ENCODE measurements at places on chromosomes 13 and 19. TPM values are rescaled to one million over a fixed set of nuclear protein-coding genes. Genes with fewer than 3 reads are reported as not detected.

GRCh38 chr13:50594276-50595051 is 249.0 kb downstream of the DLEU7 start:
- no peak for DNase-seq

- no peak for DNase-seq
Measured at GRCh38 chr19:38375748-38376147, 1.4 kb downstream of the PSMD8 start.

- no peak for DNase-seq
Measured at GRCh38 chr13:32472194-32472621, 44.3 kb upstream of the N4BP2L1 start.

DNA sequence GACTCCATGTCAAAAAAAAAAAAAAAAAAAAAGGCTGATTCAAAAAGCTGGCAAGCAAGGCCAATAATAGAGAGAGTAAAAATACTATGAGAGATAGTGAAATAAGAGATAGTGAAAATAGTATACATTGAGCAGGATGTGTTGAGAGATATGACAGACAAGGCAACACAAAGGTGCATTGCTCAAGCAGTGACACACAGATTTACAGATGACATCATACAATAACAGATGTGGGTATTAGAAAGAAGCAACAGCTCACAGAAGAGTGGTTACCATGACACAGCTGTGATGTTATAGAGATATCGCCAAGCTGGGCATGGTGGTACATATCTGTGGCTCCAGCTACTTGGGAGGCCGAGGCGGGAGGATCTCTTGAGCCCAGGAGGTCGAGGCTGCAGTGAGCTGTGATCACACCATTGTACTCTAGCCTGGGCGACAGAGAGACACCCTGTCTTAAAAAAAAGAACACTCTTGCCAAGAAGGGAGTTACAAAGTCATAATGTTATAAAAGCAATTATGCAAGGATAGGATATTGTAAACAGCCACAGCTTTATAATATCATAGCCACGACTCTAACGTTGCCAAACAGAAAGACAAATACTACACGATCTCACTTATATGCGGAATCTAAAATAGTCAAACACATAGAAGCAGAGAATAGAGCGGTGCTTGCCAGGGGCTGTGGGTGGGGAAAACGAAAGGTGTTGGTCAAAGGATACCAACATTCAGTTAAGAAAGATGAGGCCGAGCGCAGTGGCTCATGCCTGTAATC is 10.3 kb downstream of the TNFSF9 start:
- no peak for DNase-seq

GRCh38 chr13:88675347-88675996 is 1004.3 kb downstream of the SLITRK5 start:
- no peak for DNase-seq

DNA sequence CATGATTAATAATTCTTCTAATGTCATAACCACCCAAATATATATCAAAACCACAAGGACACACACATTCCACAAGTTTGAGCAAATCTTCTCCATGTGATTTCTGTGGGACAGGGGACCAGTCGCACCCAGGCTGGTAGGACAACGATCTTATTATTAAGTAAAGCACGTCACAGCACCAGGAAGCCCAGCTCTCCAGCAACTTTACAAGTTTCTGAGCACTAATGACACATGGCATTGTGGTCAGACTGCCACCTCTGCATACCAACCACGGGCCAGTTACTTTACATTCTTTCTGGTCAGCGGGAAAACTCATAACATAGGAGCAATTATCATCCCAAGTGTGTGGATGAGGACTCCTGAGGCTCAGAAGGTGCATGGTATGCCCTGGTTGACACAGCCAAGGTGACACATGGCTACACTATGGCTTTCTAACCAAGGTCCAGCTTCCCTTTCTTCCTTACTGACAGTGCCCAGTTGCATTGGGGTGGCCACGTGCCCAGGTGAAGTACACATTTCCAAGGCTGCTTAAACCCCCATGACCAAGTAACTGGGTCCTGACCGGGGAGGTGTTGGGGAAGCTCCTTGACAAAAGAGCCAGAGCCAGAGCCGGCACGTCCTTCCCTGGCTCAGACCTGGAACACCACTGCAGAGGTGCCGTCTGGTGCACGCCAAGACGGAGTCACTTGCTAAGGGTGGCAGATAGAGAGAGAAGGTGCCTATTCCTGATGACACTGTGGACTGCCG is 27.4 kb downstream of the LATS2 start:
- DNase-seq = peak; percentile 66

- no peak for DNase-seq
Measured at GRCh38 chr13:30871588-30872275, 34.3 kb upstream of the MEDAG start.

Gene LGALS16
- total RNA-seq = not detected

Gene RETN
- not detected for total RNA-seq

DNA sequence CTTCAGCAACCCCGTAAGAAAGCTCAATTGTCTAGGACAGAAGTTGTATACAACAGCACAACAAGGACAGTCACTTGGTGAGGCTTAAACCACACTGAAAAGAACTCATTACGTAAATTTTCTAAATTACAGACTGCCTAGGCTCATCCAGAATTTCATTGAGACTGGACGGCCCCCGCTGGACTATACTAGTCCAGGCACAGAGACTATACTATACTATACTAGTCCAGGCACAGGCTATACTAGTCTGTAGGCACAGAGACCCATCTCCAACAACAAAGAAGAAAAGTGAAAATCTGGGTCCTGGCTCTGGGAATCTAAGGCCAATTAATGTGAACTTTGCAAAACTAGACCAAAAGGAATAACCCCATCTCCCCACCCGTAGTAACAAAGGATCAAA is 700 bp downstream of the ZNF816 start:
- DNase-seq = no peak

DNA sequence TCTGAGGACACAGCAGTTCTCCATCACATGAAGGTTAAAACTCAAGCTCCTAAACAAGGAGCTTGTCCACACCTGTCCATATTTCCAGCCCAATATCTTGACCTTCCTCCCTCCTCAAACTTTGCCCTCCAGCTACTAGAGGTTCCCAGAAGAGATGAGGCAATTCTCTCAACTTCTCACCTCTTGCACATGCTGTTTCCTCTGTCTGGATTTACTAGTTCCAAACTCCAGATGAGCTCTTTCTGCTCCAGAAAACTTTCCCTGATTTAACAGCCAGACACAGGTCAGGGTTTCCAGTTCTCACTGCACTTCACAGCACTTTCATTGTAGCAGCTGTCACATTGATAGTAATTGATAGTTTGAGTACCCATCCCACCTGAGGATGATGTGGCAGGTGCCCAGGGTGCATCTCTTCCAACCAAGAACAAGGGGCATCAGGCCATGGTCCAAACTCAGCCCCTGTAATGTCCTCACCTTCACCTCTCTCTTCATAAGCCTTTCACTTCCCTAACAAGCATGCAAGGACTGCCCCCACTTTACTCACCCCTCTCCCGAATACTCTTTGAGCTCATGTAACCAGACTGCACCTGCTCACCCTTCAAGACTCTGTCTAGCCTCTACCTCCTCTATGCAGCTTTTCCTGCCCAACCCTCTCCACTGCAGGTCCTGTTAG is 3.0 kb upstream of the WDFY2 start:
- no peak for DNase-seq

DNA sequence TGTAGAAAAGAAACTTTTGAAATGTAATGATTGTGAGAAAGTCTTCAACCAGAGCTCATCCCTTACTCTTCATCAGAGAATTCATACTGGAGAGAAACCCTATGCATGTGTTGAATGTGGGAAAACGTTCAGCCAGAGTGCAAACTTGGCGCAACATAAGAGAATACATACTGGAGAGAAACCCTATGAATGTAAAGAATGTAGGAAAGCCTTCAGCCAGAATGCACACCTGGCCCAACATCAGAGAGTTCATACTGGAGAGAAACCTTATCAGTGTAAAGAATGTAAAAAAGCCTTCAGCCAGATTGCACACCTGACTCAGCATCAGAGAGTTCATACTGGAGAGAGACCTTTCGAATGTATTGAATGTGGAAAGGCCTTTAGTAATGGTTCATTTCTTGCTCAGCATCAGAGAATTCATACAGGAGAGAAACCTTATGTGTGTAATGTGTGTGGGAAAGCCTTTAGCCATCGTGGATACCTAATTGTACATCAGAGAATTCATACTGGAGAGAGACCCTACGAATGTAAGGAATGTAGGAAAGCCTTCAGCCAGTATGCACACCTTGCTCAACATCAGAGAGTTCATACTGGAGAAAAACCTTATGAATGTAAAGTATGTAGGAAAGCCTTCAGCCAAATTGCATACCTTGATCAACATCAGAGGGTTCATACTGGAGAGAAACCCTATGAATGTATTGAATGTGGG is 19.3 kb downstream of the ZNF583 start:
- DNase-seq = no peak

DNA sequence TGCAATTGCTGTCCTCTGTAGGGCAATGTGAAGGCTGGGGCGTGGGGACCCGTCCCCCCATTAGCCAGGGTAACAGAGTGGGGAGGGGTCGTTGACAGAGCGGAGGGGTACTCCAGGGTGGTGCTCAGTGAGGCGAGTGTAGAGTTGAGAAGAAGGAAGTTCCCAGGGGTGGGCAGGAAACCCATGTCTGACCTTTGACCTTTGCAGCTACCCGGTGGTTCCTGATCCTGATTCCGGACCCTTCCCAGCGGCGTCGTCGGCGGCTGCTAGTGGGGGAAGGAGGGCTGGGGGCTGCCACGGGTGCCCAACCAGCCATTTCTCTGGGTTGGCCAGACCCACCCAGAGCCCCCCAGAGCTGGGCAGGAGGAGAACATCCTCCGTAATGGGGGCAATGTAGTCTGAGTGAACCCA is 2.1 kb upstream of the PLVAP start:
- DNase-seq = no peak

DNA sequence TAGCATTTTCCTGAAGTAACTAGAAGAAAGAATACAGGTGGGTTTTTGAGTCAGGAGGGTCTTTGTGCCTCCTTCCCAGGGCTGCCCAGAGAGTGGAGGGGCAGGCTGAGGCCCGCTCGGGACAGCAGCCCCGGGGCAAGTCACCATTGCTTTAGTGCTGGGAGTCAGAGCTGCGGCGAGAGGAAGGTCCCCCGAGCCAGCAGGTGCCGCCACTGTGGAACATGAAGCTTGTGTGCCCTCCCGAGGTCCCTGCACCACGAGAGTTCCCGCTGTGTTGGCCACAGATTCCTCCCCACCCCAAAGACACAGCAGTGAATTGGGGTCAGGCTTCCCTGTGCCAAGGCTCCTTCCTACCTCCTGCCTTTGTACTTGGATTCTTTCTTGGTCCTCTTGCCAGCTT is 50.9 kb upstream of the TEX29 start:
- DNase-seq = no peak
